Activated naive CD8-positive, alpha-beta T cell treated with anti-CD3 and anti-CD28 coated beads, Interleukin-2, amount 50 U/mL, for 16 hours (primary cell): ENCODE measurements at places on chromosomes 3 and 15.

GRCh38 chr15:79117442-79118204 lies 27.0 kb upstream of the RASGRF1 start:
- no peak for DNase-seq

DNA sequence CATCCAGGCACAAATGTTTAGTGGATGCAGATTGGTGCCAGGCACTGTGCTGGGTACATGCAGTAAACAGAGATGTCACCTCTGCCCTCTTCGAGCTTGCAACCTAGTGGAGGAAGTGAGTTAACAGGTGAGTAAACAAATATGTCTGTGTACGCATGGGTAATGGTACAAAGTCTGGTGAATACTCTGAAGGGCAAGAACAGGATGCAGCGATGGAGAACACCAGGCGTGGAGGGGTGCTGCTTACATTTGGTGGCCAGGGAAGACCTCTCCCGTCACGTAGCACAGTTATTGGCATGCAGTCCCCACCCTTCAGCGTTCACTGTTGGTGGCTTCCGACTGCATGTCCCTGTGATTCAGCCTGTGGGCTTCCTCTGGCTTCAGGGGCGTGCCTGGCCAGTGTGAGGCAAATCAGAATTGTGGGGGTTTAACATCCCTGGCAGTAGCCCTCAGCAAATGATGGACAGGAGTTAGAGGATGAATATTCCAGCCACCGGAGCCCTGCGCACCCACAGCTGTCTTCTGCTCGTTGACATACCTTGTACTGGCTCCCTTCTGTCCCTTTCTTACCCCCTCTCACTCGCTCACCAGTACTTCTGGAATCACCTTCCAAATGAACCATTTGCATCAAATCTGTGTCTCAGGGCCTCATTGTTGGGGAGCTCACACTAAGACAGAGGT lies 9.1 kb upstream of the HDAC11 start:
- DNase-seq: no peak

DNA sequence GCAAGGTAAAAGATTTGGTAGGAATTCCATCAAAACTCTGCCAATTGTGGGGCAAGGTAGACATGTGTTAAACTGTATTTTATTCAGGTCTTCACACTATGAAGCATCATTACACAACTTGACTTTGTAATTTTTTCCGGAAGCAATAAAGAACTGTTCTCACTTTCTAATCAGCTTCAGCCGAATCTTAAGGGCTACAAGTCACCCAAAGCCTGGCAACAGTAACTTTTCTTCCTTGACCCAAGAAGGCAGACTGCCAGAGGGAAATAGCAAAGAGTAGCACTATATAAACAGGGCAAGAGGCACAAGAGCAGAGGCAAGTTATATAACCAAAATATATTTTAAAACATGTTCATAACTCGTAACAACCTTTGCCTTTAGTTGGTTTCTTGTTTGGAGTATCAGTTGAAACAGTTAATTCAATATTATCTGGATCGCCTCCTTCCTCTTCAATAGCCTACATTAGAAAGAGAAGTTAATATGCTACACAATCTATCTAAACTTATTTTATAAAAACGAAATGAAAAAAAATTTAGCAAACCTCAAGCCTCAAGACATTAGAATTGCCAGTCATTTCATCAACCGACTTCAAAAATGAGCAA lies 1.4 kb downstream of the SLTM start:
- DNase-seq: no peak

- no peak for DNase-seq
Measured at GRCh38 chr3:53495520-53496391, 1.3 kb downstream of the CACNA1D start.

- no peak for DNase-seq
Measured at GRCh38 chr15:82548700-82549099, 8.4 kb upstream of the RPS17 start.

GRCh38 chr3:76859596-76859995 lies 180.3 kb upstream of the ROBO2 start:
- DNase-seq: no peak

DNA sequence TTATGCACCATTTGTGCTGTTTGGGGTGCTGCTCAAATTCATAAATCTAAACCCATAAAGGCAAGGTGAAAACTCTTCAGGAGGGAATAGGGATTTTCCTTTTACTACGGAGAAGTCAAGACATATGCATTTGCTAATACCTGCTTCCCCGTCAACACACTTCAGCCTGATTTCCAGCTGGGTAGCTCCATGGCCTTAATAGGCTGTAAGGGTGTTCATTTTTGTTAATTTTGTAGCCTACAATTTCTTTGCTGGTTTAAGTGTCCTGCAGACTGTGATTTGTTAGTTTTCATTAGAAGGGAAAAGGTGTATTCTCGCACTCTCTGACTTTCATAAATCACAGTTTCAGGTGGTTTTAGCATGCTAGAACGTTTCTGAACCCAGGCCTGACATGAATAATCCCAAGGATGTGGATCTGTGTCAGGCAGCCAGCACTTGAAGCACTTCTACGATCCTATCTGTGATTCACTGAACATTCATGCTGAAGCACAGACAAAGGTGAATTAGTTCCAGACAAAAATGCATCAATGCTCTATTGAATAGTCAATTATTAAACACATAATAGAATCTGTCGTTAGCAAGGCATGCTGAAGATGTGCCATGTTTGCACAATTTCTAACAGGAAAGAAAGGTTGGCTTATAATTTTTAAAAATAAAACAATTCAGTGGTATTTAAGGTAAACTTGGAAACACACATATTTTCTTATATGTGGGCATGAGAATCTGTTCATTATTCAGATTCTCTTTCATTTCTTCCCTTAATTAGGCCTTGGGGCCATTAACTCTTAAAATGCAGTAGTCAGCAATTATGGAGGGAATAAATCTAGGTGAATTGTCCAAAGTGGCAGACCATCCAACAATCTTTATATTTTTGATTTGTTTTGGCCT lies 17.9 kb upstream of the NMNAT3 start:
- no peak for DNase-seq

DNA sequence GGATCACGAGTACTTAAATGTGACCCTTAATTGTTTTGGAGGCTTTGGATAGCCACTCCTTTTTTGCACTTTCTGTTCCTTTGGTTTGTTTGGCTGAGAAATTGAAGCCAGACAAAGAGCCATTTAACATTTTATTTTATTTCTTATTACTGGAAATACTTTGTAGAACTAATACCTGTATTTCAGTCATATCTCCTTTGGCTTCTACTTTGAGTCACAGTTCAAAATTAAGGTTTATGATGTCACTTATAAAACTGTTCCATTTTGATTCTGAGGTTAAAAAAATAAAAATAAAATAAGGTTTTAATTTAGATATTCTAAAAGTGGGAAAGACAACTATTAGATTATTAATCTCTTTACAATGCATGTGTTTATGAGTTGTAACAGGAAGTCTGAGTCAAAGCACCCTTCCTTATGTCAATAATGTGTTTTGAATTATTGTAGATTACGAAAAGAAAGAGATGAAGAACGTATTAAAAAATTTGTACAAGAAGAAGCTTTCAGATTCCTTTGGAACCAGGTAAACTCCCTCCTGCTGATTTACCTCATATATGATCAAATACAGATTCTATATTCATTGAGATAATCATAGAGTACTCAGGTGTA lies 16.9 kb upstream of the NXPE3 start:
- no peak for DNase-seq

- no peak for DNase-seq
Measured at GRCh38 chr15:57861815-57862586, 155.5 kb downstream of the POLR2M start.

- DNase-seq: no peak
Measured at GRCh38 chr3:118710532-118710931, 324.1 kb downstream of the IGSF11 start.
